NCI-H2171 (cell line): ENCODE measurements at places on chromosomes 5 and 9.

GRCh38 chr5:139747583-139748504, 47.8 kb upstream of the PSD2 start:
- peak; percentile 42 for DNase-seq

- no peak for DNase-seq
These were observed 142.1 kb downstream of the LIFR start for GRCh38 chr5:38414348-38414747.

GRCh38 chr9:94934816-94935328, 208.4 kb downstream of the AOPEP start:
- no peak for DNase-seq

GRCh38 chr9:106916466-106917235, 53.7 kb downstream of the ZNF462 start:
- no peak for DNase-seq

DNA sequence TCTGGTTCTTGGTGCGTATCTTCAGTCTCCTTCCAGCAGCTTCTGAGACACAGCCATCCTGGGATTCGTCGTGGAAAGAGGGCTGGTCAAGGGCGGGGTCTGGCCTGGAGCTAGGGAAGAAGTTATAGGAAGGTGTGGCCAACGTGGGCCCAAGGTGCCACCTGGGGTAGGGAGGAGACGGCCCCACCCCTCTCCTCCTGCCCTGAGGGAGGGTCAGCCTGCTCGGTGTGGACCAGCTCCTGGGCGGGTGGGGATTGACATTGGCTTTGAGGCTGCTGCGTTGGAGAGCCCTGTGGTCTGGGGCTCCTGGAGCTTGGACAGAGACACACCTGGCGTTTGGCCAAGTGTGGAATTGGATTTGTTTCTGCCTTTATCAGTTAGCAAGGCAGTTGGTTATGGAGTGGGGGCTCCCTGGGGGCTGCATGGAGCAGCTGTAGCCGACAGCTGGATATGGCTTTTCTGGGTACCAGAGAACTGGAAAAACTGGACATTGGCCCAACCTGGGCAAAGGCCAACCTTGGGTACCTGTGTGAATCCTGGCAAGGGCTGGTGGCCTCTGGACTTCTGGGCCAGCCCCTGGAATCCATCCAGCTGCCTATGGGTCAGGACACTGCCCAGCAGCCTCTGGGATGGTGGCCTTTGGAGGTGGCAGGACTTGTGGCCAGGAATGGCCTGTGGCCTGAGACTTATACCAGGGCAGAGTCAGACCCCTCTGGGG, 75.7 kb upstream of the PPP1R26 start:
- DNase-seq, result no peak

- no peak for DNase-seq
These were observed 309.1 kb downstream of the ADAMTS6 start for GRCh38 chr5:65172486-65173129.
